ENCODE measurements at places on chromosomes 16 and 17.

DNA sequence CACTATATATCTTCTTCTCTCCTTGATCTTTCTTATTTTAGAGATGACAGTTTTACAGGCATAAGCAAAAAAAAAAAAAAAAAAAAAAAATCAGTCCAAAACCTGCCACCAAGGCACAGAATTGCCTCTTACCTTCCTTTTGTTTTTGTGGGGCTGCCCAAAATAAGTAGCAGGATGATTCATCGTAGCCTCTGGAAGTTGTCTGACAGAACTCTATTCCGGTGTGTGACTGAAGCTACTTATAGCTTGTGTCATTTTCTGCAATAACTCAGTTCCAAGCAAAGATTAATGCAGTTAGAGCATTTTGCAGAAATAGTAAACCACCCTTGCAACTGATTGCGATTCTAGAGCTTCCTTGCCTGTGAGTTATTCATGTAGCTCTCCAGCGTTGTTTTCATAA lies 186.8 kb downstream of the KIF2B start:
- DNase-seq = no peak

GRCh38 chr17:45345554-45346215 lies 28.9 kb upstream of the MAP3K14 start:
- DNase-seq = no peak

GRCh38 chr17:80224683-80225082 lies 4.5 kb downstream of the SLC26A11 start:
- DNase-seq = no peak

DNA sequence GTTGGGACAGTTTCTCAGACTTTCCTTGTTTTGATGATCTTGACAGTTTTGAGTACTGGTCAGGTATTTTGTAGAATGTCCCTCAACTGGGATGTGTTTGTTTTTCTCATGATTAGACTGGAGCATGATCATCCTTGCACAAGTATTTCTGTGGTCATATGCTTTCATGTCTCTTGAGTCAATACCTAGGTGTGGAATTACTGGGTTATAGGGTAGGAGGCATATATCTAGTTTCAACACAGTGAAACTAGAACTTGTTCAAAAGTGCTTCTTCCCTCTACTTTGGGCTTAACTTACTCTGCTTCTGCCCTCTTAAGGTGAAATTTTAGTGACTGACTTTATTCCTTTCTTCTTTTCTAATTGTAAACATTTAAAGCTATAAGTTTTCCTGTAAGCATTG lies 30.1 kb downstream of the IKZF3 start:
- DNase-seq = no peak

- DNase-seq = peak; percentile 14
Measured at GRCh38 chr16:85569615-85570212, 43.4 kb upstream of the GSE1 start.

- no peak for DNase-seq
Measured at GRCh38 chr17:36085765-36086164, 4.2 kb downstream of the CCL3 start.

- DNase-seq = no peak
Measured at GRCh38 chr17:37405955-37406634, 541 bp downstream of the ACACA start.

DNA sequence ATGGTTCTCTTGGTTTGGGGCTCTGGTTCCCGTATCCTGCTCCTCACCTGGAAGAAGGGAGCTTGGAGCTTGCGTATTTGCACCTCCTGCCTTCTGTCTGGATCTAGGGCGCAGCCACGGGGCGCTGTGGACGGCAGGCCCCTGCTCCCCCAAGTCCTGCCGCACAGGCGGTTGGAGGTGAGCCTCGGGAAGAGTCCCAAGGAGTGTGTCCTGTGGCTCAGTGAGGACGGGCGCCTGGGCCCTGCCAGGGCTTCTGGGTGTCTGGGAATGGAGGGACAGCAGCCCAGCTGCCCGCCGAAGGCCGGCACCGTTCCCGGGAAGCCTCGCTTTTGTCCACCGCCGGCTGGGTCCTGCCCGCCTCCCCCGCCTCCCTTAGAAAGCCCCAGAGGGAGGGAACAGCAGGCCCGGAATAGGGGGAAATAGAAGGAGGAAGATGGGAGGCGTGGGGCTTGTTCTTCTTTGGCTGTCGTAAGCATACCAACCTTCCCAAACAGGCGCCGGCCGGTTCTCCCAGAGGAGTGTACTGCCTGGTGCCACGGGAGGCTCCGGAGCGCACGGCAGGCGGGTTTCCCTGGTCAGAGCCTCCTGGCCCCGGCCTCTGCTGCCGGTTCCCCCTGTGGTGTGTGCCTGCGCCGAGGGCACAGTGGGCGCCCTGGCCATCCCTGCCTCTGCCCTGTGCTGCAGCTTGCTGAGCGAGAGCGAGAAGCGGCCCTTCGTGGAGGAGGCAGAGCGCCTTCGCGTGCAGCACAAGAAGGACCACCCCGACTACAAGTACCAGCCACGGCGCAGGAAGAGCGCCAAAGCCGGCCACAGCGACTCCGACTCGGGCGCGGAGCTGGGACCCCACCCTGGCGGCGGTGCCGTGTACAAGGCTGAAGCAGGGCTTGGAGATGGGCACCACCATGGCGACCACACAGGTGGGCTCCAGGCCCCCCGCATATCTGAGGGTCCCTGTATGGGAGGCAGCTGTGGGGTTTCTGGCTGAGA lies 1.8 kb downstream of the SOX8 start:
- no peak for DNase-seq

- DNase-seq = no peak
Measured at GRCh38 chr17:3900646-3901045, 7.8 kb upstream of the CAMKK1 start.

DNA sequence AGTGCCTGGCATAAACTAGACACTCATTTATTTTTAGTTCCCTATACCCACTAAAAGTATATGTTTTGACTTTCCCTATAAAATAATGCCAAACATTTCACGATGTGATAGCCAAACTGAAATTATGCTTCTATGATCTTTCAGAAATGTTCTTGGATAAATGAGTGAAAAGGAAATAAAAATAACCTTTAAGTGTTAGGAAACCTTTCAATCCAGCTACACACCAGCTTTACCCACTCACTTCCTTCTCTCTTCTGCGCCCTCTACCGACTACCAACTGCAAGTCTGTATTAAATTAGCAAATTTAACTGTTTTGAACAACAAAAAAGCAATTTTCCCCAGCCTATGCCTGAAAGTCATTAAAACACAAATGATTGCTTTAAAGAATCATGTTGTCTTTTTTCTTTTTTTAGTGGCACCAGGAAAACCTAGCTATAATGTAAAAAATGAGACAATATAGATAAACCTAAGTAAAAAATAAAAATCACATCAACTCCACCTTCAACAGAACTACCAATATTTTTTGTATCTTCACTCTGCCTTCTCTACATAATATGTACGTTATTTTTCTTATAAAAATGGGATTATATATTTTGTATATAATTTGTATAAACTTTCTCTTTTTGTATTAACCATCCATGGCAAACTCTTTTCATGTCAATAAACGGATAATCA lies 13.2 kb upstream of the TMEM100 start:
- no peak for DNase-seq

DNA sequence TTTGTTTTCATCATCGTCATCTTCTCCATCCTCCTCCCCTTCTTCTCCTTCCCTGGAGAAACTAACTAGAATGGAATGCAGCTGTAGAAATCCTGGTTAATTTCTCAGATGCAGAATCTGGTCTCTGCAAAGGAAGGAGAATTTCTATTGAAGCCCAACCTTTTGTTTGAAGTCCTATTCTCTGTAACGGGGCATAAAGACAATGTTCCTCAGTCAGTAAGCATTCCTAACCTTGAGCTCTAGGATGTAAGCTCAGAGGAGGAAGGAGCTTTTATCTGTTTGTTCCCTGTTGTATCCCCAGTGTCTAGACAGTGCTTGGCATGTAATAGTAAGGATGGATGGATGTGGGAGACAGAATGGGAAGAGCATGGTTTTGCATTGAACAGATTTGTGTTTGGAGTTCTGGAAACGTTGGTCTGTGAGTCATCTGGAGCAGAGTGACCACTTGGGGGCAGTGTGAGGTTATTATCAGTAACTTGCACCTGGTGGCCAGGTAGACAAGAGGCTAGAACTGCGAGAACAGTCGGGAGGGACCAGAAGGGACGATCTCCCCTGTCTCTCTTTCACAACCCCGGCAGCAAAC lies 363.7 kb downstream of the SNX29 start:
- no peak for DNase-seq

DNA sequence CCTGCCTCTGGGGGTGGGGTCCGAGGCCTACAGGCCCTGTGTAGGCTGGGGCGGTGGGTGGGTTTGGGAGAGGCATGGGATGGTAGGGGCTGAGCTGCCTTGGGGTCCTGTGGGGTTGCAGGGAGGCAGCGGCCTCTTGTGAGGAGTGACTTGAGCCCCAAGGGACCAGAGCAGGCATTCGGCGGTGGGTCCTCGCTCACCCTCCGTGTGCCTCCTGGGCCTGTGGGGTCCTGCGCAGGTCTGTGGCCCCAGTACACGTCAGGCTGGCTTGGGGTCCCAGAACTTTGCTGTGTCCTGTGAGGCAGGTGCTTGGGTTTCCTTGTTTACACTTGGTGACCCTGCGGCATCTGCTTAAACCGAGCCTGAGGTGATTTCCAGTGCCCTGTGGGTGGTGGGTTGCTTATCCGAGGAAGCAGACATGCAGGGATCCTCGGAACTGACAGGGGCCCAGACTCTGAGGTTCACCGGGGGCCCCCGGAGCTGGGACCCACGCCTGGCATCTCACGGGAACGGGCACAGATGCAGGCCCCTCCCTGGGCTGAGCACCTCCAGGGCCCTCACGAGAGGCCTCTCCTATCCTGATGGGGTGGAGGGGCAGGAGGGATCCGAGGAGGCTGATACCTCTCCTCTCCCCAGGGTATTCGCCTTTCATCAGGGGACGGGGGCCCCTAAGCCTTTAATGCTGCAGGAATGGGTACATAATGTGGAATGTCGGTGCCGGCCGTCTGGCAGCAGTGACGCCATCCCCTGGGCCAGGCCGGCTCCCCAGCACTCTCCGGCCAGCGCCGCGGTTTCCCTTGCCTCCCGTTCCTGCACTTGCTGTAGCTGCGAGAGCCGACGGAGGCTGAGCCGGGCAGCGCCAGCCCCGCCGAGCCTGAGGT lies 7.7 kb downstream of the METRNL start:
- no peak for DNase-seq

DNA sequence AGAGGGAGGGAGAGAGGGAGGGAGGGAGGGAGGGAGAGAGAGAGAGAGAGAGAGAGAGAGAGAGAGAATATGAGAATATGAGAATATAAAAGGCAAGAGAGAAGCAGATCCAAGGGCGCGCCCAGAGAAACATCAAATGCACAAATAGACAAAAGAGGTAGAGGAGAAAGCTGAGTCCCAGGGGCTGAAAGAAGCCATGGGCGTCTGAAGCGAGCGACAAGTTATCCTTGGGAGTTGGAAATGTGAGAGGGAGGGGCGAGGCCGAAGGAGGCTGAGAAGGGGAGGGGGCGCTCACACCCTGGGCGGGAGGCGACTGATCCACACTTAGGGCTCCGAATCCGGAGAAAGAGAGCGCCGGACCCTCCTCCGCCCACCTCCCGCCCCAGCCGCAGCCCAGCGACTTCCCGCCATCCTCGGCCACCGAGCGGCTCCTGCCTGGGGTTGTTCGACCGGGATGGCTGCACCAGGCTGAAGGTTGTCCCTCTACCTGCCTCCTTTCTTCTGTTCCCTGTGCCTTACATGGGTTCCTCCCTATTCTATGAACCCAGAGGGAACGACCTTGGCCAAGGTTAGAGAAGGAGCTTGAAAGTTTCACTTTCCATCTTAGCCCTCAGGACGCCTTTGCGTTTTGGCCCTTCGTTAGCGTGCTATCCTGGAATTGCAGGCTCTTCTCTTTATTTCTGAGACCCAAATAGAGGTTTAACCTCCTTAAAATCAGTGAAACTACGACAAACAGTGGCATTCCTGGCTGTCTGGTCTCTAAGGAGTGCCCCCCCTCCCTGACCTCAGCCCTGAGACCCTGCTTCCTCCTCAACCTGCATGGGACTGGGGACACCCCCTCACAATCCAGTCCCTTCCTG lies 21.2 kb upstream of the HOXB9 start:
- DNase-seq = no peak

GRCh38 chr17:32584792-32585191 lies 98.0 kb downstream of the CDK5R1 start:
- no peak for DNase-seq

GRCh38 chr17:82096709-82097183 lies 1.3 kb downstream of the FASN start:
- no peak for DNase-seq

- DNase-seq = peak; percentile 17
Measured at GRCh38 chr17:32903774-32904673, 23.9 kb upstream of the TMEM98 start.

- DNase-seq = no peak
Measured at GRCh38 chr17:47057830-47058229, 78.8 kb upstream of the RPRML start.

- no peak for DNase-seq
Measured at GRCh38 chr17:49063652-49064051, 66.5 kb downstream of the IGF2BP1 start.

DNA sequence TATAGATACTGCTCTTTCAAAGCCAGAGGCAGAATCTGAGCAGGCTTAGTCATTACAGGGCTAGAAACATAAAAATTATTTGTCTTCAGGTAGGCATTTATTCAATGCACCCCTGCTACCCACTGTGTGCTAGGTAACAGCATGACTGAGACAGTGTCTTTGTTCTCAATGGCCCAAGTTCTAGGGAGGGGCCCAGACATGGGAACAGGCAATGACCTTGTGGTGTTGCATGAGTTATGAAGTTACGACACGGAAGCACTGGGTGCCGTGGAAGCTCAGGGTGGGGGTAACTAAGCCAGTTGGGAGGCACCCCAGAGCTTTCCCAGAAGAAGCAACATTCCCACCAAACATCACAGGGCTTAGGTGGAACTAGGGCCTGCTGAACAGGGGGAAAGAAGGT lies 87.0 kb downstream of the CPPED1 start:
- DNase-seq = no peak

DNA sequence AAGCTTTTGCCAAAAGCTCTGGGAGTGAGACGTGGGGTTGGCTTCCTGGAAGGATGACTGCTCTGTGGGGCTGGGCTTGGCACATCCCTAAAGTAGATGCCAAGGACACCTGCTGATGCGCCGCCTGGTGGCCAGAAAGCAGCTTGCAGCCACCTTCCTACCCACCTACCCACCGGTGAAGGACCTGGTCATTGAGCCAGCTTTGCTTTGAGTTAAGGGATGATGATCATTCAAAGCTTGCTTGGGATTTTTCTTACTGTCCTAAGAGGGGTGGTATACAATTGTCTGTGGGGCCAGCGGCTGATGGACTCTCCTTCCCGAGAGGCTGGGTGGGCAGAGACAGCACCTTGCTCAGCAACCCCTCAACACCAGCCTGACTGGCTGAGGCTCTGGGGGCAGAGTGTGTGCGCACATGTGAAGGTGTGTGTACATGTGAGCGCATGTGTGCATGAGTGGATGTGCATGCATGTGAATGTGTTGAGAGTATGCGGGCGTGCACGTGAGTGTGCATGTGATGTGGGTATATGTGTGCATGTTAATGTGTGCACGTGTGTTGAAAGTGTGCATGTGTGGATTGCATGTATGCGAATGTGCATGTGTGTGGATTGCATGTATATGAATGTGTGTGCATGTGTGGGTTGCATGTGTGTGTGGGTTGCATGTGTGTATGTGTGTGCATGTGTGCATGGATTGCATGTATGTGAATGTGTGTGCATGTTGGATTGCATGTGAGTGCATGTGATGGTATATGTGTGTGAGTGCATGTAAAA lies 18.6 kb downstream of the C1QTNF1 start:
- peak; percentile 55 for DNase-seq
